H1 (cell line): ENCODE measurements at places on chromosomes 13 and 19. TPM values are rescaled to one million over a fixed set of nuclear protein-coding genes. Genes with fewer than 3 reads are reported as not detected.

DNA sequence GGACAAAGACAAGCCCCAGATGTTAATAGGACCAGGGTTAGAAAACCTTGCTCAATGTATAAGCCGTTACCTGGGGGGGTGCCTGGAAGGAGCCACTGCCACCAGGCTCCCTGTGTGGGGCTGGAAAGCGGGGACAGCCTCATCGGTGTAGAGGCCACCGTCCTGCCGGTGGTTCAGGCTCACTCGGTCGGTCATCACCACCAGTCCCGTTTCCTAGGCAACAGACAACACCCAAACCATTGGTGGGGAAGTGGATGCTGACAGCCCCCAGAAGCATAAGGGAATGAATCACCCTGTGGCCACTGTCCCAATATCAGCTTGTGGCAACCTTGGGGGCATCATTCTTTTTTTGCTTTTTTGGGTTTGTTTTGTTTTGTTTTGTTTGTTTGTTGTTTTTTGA lies 55.8 kb downstream of the CPAMD8 start:
- no peak for DNase-seq

DNA sequence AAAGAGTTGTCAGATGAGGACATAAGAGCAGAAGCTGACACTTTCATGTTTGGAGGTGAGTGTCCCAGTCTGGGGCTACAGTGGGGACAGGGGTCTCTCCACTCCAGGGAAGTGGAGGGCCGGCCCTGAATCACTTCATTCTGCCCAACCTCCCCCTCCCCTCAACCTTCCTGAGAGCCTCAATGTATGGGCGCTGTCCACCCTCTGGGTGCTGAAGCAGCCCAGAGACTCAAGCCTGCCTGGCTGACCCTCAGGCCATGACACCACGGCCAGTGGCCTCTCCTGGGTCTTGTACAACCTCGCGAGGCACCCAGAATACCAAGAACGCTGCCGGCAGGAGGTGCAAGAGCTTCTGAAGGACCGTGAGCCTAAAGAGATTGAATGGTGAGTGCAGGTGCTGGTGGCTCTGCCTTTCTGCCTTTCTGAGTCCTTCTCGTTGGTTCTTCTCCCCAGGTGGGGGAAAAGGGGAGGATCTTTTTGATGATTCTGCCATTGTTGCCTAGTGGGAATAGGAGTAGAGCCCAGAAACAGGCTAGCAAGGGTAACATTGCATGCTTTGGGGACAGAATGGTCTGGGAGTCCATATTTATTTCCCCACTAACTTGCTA lies 8.8 kb downstream of the CYP4F8 start:
- no peak for DNase-seq

RYR1 gene
- total RNA-seq: 10.7 and 11.8 TPM in 2 replicates

DNA sequence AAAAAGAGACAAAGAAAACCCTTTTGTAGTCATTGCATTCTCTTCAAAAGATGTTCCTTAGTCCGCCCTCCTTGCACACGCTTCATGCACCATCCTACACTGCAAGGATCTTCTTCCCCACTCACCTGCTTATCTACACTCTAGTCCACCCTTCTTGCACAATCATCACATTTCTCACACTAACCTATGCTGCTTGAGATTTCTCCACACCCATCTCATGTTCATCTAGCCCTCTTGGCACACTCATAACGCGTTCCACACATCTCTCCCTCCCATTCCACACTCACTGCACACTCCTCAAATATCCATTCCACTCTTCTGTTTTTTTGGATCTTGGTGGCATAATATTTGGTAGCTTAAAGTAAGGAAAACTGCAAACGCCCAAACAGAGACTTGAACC lies 22.3 kb upstream of the HNRNPUL1 start:
- no peak for DNase-seq

DNA sequence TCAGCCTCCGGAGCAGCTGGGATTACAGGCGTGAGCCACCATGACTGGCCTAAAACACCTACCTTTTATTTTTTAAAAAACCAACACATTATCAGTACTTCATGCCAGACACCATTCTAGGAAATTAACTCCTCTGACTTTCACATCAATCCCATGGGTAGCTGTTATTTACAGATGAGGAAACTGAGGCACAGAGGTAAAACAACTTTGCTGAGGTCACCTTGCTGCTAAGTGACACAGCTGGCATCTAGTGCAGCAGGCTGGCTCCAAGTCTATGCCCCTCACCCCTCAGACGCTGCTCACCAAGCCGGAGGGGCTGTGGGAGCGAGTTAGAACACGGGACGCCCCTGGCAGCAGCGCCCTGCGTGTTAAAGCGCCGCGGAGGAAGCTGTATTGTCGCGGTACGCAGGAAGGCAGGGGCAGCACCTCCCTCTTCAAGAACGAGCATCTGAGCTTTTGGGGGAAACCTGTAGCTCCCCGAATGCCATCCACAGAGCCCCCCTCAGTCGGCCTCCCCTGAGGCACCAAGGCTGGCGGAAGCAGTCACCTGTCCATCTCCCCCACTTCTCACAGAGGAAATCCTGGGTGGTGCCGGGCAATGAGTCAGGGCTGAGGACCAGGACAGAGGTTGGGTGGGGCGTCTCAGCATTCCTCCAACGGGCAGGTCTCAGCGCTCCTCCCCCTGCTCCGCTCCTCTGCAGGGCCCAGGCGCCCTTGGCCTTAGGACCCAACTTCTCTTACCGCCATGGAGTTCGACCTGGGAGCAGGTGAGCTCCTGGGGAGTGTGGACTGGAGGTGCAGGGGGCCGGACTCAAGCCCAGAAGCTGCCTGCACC lies at the start of gene C19orf33:
C19orf33 (plus strand) TSS at position 735 of the 835 bp plus-strand sequence; CDS start at position 746, 11 bp downstream.
- DNase-seq: no peak

ZNF546 gene
- total RNA-seq: 1.1 and 1.9 TPM in 2 replicates

- no peak for DNase-seq
Observed at GRCh38 chr19:3690551-3691371, 9.5 kb downstream of the PIP5K1C start.

NFIC gene
- total RNA-seq: 2.6 and 3.2 TPM in 2 replicates

TMEM86B gene
- total RNA-seq: 2.0 and 2.1 TPM in 2 replicates

DNA sequence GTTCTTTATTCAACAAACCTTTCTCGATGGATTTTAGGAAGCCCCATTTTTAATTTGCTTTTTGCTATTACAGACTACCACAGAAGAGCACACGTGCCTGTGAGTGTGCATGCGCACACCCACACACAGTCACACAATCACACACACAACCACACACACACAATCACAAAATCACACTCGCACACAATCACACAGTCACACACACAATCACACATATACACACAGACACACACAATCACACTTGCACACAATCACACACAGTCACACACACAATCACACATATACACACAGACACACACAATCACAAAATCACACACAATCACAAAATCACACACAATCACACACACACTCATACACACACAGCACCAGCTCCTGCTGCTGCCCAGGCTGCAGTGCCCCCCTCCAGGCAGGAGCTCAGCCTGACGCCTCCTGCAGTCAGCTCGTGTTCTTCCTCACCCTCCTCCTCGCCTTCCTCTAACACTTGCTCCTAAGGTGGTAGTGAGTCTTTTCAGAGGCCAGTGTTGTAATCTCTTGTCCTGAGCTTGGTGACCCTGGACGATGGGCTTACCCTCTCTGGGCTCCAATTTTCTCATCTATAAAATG lies 125.0 kb upstream of the SOX1 start:
- DNase-seq: no peak

GRCh38 chr19:53906211-53907192 lies 2.6 kb upstream of the CACNG7 start:
- peak; percentile 97 for DNase-seq

DNA sequence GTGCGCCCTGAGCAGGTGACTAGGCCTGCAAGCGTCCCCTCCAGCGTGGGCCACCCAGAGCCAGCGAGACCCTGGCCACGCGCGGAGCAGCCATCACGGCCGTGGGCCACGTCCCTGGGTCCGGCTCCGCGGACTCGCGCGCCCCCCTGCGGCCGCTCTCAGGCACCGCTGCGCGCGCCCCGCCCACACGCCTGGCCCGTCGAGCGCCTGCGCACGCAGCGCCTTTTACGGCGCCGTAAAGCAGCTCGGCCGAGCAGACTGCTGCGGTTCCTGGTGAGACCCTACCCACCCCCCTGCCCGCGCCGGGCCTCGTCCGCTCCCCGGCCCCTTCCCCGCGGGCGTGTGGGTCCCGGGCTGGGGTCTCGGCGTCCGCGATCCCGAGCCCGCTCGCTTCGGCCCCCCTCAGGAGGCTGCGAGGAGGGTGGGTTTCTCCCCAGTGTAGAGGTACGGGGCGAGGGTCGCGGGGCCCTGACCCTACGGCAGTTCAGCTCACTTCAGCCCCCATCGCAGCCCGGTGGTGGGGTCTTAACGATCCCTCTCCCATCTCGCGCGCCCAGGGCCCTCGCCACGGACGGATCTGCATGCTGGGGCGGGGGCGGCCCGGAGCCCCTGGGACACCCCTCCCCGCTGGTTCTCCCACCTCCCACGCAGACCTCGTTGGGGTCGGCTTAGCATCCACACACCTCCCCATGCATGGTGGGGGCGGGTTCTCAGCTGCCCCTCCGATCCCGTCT lies at the start of gene TRAPPC5:
TRAPPC5 (plus strand) TSS at position 228 of the 734 bp plus-strand sequence. CDS start 1,421 bp downstream, outside the sequence.
- peak; percentile 93 for DNase-seq

DNA sequence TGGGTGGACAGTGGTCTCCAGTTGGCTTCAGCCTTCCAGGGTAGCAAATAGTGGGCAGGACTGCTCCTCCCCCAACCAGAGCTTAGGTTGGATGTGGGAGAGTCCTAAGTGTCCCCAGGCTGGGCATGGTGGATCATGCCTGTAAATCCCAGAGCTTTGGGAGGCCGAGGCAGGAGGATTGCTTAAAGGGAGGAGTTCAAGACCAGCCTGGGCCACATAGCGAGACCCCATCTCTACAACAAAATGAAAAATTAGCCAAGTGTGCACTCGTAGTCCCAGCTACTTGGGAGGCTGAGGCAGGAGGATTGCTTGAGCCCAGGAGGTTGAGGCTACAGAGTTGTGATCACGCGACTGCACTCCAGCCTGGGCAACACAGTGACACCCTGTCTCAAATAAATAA lies 7.4 kb downstream of the RRAS start:
- DNase-seq: no peak

GRCh38 chr13:28373810-28374209 lies 121.1 kb downstream of the FLT1 start:
- no peak for DNase-seq
